ENCODE measurements at places on chromosomes 4 and X.

DNA sequence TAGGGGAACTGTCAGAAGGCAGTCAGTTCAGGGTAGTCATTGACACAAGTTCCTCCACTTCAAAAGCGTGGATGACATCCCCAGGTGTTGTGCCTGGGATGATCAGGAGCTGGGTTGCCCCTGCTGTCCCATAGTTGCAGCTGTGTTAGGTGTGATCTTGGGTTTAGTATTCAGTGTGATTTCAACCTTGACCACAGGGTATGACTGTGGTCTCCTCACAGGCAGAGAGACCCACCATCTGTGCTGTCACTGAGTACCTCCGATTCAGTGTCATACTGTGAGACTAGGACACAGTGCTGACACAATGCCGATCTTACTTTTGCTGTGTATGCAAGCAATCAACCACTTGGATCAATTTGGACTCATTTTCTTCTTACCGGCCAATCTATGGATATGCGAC, 25.2 kb downstream of the FOXR2 start:
- no peak for DNase-seq

DNA sequence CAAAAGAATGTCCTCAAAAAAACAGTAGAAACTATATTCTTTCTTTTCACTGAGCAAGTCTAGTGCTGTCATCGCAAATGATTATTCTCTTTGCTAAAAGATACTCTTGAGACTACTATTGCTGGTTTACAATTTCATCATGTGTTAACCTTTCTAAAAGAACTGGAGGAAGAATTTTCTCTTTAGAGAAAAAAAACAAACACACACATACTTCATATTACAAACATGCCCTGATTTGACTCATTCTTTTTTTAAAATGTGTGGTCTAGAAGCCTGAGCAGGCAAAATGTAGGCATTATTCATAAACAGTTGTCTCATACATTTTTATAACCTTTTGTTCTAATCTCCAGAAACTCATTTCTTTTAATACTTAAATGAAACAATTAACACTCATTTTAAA, 60.6 kb upstream of the FAT4 start:
- DNase-seq: no peak

GRCh38 chr4:108160741-108161352, 7.9 kb downstream of the LEF1 start:
- no peak for DNase-seq

DNA sequence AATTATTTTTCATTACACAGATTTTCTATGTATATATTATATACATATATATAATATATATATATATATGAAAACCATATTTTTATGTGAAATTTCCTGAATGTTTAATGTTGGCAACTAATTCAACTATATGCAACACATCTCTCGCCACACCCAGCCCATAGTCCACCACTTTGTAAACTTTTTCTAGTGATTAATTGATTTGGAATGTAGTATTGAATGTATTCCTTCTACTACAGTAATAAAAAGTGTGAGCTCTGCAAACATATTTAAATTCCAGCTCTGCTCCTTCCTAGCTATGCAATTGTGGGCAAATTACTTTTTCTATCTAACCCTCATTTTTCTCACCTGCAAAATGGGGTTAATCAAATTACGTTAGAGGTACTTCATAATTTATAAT, 187.8 kb downstream of the TEX11 start:
- no peak for DNase-seq

GRCh38 chrX:94401426-94401825, 727.4 kb downstream of the FAM133A start:
- DNase-seq: no peak

GRCh38 chr4:80587871-80588385, 252.4 kb downstream of the CFAP299 start:
- no peak for DNase-seq

GRCh38 chrX:15349046-15349445, 13.7 kb upstream of the PIGA start:
- peak; percentile 71 for DNase-seq

DNA sequence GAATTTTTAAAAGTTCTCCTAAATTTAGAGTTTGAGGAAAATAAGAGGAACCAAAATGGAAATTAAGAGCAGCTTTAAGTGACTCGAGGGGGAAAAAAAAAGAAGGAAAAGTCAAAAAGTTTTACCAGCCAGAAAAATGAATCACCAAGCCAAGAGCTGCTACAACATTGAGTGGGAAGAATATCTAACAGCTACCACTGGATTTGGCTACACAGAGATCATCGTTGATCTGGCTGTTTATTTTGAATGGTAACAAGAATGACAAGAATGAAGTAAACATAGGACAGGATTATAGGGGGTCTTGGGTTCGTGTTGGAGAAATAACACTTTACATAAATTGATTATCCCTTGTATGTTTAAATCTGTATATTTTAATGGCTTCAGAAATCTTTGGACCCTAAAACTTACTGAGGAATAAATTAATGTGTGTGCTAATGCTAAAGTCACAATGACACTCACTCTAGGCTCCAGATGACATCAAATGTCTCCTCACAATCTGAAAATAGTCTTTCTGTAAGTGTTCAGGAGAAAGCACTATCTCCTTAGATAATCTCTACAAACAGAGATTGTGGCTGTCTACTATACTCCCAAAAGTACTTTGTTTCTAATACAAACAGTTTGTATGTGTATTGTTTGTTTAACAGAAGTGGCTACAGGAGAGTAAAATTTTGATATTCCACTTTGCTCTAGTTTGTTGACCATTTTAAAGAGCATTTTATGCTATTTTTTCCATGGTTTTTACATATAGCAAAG, 3.1 kb upstream of the CSN3 start:
- no peak for DNase-seq

- no peak for DNase-seq
Observed at GRCh38 chr4:86443495-86443894, 83.6 kb upstream of the MAPK10 start.

DNA sequence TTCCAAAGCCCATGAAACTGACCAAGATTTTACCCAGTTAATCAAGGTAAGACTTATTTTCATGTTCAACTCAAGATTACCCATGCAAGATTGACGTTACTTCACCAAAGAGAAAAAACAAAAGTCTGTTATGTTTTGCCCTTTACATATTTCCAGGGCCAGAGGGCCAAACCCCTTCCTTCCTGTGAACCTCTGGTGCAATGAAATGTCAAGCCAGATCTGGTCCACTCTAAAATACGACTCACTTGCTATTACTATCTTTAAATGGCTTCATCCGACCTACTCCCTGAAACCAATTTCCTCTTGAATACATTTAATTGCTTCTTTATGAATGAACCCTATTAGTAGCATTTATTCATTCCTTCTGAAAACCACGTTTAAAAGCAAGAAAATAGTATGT, 33.0 kb downstream of the TSPAN5 start:
- no peak for DNase-seq

- DNase-seq: peak; percentile 41
Observed at GRCh38 chr4:25031077-25031621, 403 bp upstream of the LGI2 start.

GRCh38 chr4:39037491-39037825, 5.2 kb upstream of the TMEM156 start:
- DNase-seq: no peak

DNA sequence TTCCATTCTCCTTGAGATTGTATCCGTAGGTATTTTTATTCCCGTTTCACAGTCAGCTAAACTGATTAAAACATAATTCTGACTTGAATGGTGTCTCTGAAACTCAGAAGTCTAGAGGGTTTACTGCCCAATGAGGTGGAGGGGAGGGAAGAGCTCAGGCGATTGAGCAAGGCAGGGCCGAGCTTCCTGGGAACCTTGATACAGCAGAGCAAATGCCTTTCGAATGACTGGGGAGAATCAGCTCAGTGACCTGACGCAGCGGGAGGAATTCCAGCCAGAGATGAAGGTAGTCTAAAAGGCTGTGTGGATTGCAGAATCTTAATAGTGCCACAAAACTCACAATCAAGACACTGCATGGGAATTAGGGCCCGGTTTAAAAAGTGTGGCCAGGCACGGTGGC, 233.6 kb downstream of the EVC2 start:
- DNase-seq: no peak

GRCh38 chr4:114597410-114598115, 1.0 kb upstream of the UGT8 start:
- no peak for DNase-seq

DNA sequence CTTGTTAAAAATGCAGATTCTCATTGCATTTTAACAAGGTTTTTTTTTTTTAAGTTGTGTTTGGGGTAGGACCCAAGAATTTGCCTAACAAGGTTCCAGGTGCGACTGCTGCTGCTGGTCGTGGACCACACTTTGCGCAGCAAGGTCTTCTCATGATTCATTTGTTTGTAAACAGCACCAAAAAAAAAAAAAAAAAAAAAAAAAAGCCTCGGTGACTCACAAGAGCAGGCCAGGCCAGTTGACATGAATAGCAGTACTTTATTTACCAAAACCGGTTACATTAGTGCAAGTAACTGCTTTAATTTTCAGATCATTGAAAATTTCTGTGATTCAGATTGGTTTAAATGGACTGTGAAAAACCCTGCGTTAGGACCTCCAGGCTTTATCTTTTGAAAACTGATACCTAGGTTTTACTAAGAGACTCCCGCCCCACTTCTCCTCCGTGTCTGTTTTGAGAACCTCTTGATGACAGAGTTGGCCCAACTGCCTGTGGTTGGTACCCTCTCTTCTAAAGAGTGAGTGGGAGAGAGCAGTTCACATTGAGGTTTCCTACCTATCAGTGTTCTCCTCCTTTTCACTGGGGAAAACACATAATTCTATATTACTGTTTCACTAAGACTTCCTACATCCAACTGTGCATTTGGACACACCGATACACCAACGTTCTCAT, 86.2 kb downstream of the PHEX start:
- DNase-seq: no peak

GRCh38 chrX:25011589-25012432, 4.0 kb downstream of the ARX start:
- no peak for DNase-seq

DNA sequence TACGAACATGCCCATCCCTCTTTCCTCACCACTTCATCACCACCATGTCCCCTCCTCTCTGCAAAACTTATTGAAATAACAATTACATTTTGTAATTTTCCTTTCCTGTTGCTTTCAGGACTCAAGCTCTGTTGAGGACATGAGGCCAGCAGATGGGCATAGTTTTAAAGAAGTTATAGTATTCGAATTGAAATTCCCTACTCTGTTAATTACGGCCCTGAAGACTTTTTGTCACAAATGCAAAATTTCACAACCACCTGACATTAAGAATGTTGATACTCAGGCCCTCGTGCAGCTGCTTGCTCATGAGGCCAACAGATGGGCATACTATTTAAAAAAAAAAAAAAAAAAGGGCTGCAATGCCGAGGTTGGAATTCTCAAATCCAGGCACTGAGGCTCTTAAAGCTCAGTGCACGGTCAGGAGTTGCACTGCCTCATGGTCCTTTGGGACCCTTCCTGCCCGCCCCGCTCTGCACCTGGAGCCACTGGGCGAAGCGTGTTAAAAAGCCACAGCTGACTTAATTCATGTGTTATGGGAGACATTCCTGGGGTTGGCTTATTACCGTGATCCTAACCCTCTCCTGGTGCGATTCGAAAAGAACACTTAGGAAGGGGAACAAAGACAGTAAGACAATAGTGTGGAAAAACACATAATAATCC, 34.2 kb upstream of the FAT1 start:
- DNase-seq: no peak

DNA sequence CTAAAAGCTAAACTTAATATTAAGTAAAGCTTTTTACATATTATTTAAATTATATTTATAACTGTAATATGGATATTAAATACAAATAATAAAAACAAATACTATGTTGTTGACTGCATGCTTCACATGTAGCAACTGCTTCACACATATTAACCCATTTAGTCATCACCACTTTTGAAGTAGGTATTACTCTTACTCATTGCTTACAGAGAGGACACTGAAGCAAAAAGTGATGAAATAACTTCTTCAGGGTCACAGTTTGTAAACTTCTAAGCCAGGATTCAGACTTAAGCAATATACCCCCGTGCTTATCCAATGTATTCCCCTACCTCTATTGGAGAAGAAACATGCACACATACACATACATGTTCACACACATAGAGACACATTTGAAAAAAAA, 166.6 kb downstream of the DKK2 start:
- no peak for DNase-seq

DNA sequence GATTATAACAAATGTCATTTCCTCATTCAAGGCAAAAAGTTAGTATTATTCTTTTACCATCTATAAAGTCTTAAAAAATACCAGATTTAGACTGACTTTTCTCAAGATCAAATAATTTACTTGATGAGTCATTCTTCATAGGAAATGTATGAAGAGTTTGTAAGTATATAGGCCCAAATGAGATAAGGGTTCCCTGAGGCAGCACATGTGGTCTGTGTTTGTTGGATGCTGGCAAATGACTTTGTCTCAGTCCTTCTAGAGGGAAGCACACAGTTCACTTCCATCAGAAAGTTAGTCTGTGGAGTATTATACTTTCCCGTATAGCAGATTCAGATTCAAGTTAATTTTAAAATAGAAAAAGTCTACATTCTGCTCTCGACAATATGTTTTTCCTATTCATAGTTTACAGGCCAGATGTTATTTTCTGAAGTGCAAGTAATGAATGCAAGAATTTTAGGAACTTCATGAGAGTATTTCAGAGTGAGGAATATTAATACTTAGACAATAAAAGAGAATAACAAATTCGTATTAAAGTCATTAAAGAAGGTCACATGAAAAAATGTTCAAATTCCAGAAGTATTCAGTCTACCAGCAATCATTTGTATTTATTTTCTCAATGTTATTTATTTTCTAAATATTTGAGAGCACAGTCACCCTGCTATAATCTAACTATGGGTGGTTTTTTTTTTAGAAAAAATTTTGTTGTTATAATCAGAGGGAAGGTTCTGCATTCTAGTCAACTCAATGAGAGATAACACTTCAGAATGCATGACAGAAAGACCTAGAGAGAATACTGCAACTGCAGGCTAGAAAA, 601.8 kb upstream of the ZFP42 start:
- DNase-seq: peak; percentile 55

DNA sequence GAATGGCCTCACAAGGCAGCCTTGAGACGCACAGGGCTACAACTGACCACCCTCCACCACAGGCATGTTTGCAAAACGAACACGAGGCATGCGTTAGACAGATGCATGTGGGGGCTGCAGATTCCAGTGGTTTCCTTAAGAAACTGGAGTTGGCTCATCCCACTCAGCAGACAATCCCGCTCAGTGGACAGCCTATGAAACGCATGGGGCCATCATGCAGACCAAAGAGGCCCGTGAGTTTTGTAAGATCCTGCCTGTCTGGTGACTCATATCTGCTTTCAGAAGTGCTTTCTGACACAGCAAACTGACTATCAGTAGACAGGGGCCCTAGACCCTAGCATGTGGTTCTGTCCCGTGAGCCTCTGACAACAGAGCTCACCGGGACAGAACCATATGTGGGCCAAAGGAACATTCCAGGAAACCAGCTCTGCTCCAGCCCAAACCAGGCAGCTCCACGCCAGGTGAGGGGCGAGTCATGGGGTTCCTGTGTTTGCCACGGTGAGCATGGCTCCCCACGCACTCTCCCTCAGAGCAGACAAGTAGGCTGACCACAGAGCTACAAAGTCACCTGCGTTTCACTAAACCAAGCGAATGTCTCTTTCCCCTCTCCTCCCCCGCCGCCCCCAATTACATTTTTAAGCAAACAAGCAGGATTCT, 74.4 kb downstream of the MTMR1 start:
- DNase-seq: peak; percentile 23

Measured in umbilical cord (tissue), 2 donors.